ENCODE measurements at places on chromosomes 6 and 20.

DNA sequence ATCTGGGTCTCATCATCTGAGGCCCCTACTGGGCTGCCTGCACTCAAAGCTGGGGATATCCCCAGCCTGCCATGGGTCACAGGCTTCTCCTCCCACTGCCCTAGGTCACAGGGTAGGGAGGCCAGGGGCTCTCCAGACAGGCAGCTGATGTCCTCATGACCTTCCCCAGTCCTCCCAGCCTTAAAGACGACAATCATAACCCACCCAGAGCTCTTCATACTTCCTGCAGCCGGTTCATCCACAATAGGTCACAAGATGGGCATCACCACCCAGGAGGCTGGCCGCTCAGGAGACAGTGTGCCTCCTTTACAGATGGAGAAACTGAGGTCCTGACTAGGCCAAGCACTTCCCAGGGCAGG lies 15.2 kb downstream of the TFEB start:
- DNase-seq: no peak

DNA sequence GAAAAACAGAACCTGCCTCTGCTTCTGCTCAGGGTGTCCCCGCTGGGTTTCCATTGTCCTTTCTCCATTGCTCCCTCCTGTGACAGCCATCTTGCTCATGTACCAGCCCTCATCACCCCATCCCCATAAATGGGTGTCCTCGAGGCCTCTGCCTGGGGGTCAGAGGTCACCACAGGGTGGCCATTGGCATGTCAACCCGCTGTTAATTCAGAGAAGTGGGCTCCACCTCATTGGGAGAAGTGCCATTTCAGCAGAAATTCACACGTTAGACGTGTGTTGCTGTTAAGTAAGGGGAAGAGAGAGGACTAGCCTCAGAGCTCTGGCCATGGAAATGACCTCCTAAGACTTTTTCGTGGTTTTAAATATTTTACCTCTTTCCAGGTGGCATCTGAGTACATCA lies 71.9 kb downstream of the PTPN1 start:
- no peak for DNase-seq

DNA sequence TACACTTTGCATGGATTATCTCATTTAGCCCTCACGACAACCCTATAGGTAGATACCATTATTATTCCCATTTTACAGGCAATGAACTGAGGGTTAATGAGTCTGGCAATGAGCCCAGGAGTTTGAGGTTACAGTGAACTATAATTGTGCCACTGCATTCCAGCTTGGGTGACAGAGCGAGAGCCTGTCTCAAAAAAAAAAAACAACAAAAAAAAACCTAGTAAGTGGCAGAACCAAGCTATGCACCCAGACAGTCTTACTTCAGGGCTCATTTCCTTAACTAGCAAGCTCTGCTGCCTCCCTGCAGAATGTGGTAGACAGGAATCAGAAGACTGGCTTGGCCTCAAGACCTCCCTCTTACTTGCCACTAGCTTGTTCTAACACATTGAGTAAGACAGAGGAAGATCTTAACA lies 71.9 kb upstream of the RREB1 start:
- no peak for DNase-seq

DNA sequence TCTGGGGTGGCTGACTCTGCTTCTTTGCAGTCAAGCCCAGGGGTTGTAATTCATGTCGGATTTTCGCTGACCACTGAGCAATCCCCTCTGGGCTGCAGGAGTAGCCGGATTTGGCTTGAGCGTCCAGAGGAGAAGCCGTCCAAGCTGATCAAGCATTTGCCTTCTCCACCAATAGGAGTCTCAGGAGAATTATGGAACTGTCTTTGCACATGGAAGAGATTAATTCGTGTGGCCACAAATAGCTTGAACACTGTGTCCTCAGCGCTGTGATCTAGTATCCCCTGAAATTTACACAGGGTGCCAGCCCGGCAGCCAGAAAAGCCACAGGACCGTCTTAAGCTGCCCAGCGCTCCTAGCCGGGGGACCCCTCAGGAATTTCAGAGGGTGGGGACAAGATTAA lies 37.1 kb downstream of the EYA2 start:
- no peak for DNase-seq

DNA sequence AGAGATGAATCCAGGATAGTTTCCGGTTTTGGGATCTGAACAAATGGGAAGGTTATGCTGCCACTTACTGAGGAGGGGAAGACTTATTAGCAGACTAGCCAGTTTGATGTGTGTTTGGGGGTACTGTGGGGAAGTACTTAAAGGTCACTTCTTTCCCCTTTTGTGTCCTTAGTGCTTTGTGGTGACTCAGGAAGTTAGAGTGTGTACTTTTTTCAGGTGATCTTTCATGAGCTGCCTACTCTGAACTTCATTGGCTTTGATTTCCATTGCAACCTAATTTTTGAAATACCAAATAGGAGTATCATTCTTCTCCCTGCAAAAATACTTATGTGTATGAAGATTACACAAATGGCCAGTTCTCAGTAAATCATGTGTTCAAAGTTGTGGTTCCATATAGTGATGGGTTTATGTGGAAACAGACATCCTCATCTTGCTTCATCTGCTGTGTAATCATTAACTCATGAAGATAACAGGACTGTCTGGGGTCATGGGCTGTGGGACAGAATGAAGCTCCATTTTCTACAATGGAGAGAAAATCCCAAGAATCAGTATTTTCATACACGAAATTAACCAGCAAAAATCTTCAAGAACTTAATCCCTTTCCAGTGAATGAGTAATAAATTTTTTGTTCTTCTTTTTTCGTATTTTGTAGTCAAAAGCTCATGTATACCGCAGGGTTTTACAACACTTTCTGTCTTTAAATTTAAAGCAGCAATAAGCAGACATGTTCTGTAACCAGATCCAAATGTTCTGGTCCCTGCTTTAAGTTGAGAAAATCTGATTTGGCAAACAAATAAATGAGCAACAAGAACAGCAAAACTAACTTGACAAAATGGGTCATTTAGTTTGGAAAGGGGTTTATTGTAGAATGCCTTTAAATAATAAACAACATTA lies 272.2 kb upstream of the FLRT3 start:
- DNase-seq: no peak

DNA sequence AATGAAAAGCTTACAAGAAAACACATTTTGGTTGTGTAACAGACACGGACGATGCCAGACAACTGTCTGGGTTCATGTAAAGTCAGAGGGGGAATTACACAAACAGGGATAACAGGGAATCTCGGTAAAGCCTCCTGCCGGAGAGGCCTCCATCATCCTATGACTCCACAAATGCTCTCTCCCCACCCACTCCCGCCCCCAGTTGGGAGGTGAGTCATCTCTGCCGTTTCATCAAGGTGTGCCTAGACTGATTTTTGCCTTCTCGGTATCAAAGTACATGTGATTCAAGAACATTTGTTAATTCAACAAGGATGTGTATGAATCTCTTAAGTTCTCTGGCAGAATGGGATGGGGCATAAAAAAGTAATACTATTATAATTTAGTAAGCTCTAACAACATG lies 304.9 kb upstream of the PRDM1 start:
- DNase-seq: peak; percentile 75

GRCh38 chr20:991850-992249 lies 10.3 kb downstream of the RSPO4 start:
- DNase-seq: no peak

DNA sequence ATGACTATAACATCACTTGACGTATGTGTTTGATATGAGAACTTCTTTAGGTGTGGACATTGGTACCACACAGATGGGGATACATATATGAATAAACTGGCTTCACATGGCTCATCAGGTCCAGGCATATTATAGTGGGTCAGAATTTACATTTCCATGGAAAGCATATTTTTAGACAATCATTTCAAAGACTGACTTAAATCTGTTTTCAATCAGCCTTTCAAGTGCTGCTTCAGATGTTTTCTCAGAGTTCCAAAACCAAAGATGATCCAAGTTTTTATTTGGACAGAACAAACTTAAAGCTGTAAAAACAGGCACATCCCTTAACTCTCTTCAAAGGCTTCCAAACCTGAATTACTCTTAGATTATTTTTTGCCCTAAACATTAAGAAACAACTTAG lies 88.1 kb downstream of the PRSS35 start:
- DNase-seq: no peak

GRCh38 chr6:95545686-95546085 lies 31.6 kb upstream of the MANEA start:
- no peak for DNase-seq

GRCh38 chr6:6721606-6722005 lies 133.1 kb downstream of the LY86 start:
- DNase-seq: no peak

- no peak for DNase-seq
Observed at GRCh38 chr6:98977671-98978292, 30.0 kb upstream of the FBXL4 start.

DNA sequence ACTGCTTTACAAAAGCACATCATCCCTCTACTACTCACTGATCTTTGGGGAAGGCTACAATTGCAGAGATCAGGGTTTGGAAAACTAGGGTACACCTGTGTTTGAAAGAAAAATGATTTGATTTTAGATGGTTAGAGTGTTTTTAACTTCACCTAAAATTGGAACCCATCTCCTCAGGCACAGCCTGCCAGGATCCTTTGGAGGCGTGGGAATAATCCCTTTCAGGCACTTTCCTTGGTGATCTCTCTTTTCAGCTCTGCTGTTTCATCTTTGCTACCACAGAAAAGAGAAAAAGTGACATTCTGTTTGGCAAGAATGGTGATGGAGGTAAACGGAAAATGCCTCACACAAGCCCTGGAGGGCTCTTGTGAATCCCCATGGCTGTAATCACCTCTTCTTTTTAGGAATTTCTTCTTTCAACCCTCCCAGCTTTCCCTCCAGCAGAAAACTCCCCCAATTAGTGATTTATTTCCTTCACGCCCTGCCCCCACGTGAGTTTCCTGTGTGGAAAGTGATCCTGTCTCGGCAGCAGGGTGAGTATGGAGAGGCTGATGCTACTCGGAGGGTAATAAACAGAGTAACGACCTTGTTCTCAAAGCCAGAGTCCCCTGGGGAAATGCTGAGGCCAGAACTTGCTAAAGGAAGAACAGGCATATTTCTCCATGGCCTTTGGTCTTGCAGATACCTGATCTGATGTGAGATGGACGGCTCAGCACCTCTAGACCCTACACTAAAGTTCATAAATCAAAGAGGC lies 9.2 kb downstream of the KCNG1 start:
- DNase-seq: no peak

GRCh38 chr6:42279966-42280629 lies 62.4 kb upstream of the MRPS10 start:
- DNase-seq: no peak

Measured in activated naive CD4-positive, alpha-beta T cell treated with Interleukin-2 at 50 U/mL for 16 hours (primary cell).